Vagina (tissue), 2 donors: ENCODE measurements at places on chromosomes 5 and 9.
A peak's percentile ranks its signal among the peaks of the same experiment; 100 is the strongest.

DNA sequence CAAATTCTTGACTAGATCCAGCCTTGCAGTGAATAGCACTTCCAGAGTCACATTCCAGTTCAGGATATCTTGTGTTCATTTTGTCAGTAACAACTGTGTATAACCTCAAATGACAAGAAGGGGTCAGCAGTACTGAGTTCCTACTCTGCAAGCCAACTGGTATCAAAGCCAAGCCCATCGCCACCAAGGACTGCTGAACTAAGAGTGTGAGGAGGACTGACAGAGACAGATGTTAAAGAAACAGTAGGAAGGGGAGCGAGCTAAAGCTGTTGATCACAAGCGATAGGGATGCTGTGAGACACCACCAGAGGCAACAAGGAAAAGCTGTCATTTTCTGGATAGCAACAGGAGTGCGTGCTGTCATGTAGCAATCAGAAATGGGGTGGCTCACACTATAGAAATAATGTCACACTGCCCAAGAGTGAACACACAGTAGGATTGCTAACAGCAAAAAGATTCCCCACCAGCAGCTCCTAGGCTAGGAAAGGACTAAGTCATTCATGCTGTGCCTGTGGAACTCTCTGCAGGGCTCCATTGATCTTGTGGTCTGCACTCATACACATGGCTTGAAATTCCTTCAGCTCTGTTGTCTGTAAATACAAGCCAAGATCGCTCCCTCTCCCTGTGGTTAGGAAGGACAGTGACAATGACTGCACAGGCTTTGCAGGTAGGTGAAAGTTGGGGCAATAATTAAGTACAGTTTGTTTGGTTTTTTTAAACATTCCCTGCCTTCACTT, 658.6 kb downstream of the NR2F1-AS1 start:
- no peak overlapping the region for H3K4me3 ChIP-seq
- no peaks in the 10 kb centered on the region for H3K27me3 ChIP-seq
- no peak overlapping the region for H3K27ac ChIP-seq
- no peaks in the 10 kb centered on the region for H3K36me3 ChIP-seq

- no peak overlapping the region for H3K27ac ChIP-seq
- peaks cover 12% of the 10 kb centered on the region for H3K4me1 ChIP-seq
- no peaks in the 10 kb centered on the region for H3K27me3 ChIP-seq
- no peaks in the 10 kb centered on the region for H3K36me3 ChIP-seq
Measured at GRCh38 chr9:137447722-137448601, 6.8 kb upstream of the ENTPD8 start.

DNA sequence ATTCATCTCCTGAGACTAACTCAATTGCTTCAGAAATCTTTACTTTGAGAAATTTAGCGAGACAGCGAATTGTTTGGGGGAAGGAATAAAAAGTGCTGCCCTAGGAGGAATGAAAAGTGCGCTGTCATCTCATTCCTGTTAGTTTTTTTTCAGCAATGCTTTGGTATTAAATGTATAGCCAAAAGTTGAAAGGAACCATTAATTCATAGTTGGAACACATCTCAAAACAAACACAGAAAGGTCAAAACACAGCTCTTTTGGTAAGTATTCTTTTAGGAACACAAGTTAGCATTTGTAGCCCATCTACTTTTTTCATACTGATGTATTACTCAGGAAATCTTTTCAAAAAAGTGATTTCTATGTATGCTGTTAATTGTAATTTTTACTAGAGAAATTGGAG, 109.1 kb downstream of the NNT start:
- no peaks in the 10 kb centered on the region for H3K27me3 ChIP-seq
- H3K27ac ChIP-seq: no peak overlapping the region
- no peak overlapping the region for H3K4me3 ChIP-seq
- DNase-seq: no peak
- H3K36me3 ChIP-seq: no peaks in the 10 kb centered on the region

DNA sequence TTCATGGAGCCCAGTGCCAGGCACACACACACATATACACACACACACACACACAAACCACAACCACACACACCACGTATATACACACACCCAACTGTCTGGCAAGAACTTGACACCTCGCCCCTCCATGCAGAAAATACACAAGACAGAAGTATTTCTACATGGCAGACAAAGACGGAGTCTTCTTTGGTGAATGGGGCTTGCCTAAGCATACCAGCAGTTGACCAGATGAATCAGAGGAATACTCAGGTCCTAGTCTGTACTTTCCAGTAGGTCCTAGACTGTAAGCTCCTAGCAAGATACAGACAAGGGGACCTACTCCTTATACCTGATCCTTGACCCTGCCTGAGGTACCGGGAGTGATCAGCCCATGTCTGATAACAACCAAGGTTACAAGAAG, 60.1 kb downstream of the SIL1 start:
- no peaks in the 10 kb centered on the region for H3K27me3 ChIP-seq
- H3K4me1 ChIP-seq: peaks cover 54% of the 10 kb centered on the region
- no peak for DNase-seq
- H3K36me3 ChIP-seq: no peaks in the 10 kb centered on the region

- no peak for DNase-seq
- no peaks in the 10 kb centered on the region for H3K4me1 ChIP-seq
- H3K36me3 ChIP-seq: no peaks in the 10 kb centered on the region
- H3K4me3 ChIP-seq: no peak overlapping the region
Measured at GRCh38 chr5:95191330-95191729, 93.6 kb downstream of the MCTP1 start.

- DNase-seq: no peak
- no peaks in the 10 kb centered on the region for H3K27me3 ChIP-seq
- H3K4me1 ChIP-seq: peaks cover 29% of the 10 kb centered on the region
- H3K36me3 ChIP-seq: no peaks in the 10 kb centered on the region
- H3K4me3 ChIP-seq: peak overlapping the region; percentile 100
Measured at GRCh38 chr5:173055042-173055721, 970 bp upstream of the CREBRF start.

DNA sequence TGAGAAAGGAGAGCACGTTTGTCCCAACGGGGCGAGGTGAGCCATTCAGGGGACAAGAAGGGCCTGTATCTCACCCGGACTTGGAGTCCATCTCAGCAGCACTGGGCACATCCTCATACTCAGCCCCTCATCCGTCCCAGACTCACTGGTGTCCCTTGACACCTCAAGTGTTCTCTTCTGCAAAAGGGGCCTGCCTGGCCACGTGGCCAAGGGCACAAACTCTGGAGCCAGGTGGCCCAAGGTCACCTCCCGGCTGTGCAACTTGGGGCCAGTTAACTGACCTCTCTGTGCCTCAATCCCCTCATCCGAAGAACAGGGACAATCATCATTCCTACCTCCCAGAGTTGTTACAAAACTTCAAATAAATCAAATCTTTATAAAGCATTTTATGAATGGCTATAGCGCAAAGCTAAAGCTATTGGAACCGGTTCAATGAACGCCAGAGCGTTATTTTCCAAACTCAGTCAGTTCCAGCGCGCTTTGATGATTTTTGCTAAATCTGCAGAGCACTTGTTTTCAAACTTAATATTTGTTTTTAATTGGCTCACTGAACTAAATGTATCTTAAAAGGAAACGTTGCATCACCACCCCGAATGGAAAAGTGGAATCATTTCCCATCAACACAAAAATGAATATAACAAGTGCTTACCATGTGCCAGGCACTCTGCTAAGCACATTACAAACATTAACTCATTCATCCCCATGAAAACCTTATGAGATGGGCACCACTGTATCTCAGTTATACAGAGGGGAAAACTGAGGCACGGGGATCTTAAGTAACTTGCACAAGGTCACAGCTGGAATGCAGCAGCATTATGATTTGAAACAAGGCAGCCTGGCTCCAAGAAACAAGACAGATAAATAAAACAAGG, 49.3 kb downstream of the DUSP1 start:
- peak overlapping the region; percentile 40 for H3K27ac ChIP-seq
- H3K27me3 ChIP-seq: no peaks in the 10 kb centered on the region
- no peak overlapping the region for H3K4me3 ChIP-seq
- H3K4me1 ChIP-seq: peaks cover 24% of the 10 kb centered on the region
- no peaks in the 10 kb centered on the region for H3K36me3 ChIP-seq

GRCh38 chr9:113954591-113954990, 78.5 kb downstream of the ZNF618 start:
- no peak overlapping the region for H3K4me3 ChIP-seq
- H3K4me1 ChIP-seq: peaks cover 33% of the 10 kb centered on the region
- H3K27me3 ChIP-seq: no peaks in the 10 kb centered on the region
- no peak for DNase-seq
- peak overlapping the region; percentile 85 for H3K27ac ChIP-seq

DNA sequence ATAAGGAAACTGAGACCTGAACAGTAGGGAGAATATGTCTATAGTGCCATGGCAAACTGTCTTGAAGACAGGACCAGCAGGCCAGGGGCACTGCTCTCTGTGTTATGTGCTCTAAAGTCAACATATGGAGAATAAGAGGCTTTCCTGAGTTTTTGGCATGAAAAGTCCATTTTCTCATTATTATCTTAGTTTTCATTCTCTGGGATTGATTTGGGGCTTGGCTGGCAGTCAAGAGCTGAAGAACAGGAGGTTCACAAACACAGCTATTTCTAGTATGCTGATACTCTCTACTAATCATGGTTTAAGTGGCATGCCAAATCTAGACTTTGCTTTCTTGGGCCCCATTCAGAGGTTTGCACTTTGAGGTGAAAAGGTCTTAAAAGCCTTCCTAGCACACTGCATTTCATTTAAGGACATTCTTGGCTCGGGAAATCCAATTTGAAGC, 404.4 kb downstream of the ZNF608 start:
- peaks cover 17% of the 10 kb centered on the region for H3K4me1 ChIP-seq
- no peak overlapping the region for H3K4me3 ChIP-seq
- no peak overlapping the region for H3K27ac ChIP-seq
- DNase-seq: no peak

- H3K27ac ChIP-seq: no peak overlapping the region
- H3K4me3 ChIP-seq: no peak overlapping the region
- no peak for DNase-seq
- H3K27me3 ChIP-seq: no peaks in the 10 kb centered on the region
- no peaks in the 10 kb centered on the region for H3K36me3 ChIP-seq
Measured at GRCh38 chr5:16528382-16529110, 62.9 kb upstream of the ZNF622 start.

DNA sequence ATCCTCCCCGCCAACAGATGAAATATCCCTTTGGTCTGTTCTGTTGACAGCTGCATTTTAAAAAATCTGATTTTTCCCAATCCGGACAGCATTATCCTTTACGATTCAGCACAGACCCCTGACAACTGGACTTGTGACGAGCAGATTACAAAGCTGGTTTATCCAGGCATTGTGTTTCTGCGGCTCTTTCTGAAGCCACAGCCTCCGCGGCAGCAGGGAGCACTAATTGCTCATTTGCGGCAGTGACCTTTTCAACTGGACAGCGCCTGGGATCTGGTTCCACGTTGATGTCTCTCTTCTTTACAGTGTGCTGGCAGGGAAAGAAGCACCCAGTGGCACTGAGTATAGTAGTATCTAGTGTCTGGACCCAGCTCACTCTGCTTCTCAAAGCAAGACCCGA, 351.2 kb downstream of the ZNF608 start:
- H3K27me3 ChIP-seq: no peaks in the 10 kb centered on the region
- no peak for DNase-seq
- H3K36me3 ChIP-seq: no peaks in the 10 kb centered on the region
- H3K4me1 ChIP-seq: no peaks in the 10 kb centered on the region
- H3K27ac ChIP-seq: no peak overlapping the region
- H3K4me3 ChIP-seq: no peak overlapping the region
